ENCODE measurements at places on chromosomes 1 and 21.
A peak's percentile ranks its signal among the peaks of the same experiment; 100 is the strongest.

GRCh38 chr1:246338546-246338945 is 168.5 kb downstream of the SMYD3 start:
- H3K4me3 ChIP-seq = no peak overlapping the region
- DNase-seq = no peak
- no peak overlapping the region for H3K27ac ChIP-seq
- H3K36me3 ChIP-seq = peaks cover 5% of the 10 kb centered on the region
- H3K4me1 ChIP-seq = peaks cover 9% of the 10 kb centered on the region
- no peaks in the 10 kb centered on the region for H3K27me3 ChIP-seq

DNA sequence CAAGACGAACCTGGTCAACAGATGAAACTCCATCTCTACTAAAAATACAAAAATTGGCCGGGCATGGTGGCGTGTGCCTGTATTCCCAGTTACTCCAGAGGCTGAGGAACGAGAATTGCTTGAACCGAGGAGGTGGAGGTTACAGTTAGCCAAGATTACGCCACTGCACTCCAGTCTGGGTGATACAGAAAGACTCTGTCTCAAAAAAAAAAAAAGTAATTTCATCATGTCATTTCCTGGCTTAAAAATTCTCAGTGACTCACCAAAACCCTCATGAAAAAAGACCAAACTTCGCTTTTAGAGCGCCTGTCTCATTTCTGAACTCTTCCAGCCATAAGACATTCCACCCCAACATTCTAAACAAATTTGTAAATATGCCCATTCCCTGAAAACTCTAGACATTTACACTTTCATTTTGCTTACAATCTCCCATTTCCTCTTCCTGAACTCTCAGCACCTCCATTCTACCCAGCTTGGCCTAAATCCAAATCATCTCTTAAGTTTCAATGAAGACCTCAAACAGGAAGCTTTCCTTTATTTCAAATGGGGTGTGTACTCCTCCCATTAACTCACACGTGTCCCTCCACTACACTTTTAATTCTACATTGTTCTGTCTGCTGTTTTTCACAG is 50.5 kb upstream of the PRRC2C start:
- H3K27ac ChIP-seq = peak overlapping the region; percentile 51
- no peak for DNase-seq
- no peaks in the 10 kb centered on the region for H3K36me3 ChIP-seq
- H3K27me3 ChIP-seq = no peaks in the 10 kb centered on the region
- peaks cover 8% of the 10 kb centered on the region for H3K4me1 ChIP-seq
- H3K4me3 ChIP-seq = peak overlapping the region; percentile 1

- DNase-seq = no peak
- peaks cover 2% of the 10 kb centered on the region for H3K36me3 ChIP-seq
- no peak overlapping the region for H3K27ac ChIP-seq
- H3K4me1 ChIP-seq = peaks cover 30% of the 10 kb centered on the region
- peaks cover 9% of the 10 kb centered on the region for H3K27me3 ChIP-seq
Observed at GRCh38 chr21:34844013-34844923, 175.5 kb downstream of the CLIC6 start.

DNA sequence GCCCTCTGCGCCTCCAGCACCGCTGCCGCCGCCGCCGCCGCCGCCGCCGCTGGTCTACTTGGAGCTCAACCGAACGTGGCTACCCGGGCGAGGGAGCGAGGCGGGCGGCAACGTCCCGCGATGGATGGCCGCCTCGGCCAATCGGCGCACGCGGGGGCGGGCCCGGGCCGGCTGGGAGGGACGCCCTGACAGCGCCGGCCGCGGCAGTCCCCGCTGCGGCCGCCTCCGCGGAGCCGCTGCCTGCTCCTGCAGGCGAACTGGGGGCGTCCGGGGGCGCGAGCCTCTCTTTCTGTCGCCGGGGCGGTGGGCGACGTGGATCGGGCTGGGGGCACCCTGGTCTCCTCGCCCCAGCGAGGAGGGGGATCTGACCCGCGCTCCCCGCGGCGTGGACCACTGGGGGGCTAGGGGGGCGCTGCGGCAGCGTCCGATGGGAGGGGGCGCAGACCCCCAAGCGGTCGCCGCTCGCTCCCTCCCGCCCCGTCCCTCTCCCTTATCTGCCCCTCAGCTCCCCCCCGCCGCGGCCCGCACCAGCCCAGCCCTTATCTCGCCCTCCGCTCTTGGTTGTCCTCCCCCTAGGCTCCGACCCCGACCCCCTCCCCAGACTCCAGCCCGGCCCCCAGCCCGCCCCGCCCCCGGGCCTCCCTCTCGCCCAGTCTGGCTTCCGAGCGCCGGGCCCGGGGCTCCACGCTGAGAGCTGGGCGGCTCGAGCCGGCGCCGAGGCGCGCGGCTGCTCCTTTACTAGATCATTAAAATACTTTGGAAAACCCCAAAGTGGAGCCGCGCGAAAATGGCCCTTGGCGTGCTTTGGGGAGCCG is at the start of gene SSBP3:
TSS of gene SSBP3 (minus strand) at position 56 of the 815 bp plus-strand sequence.
- H3K36me3 ChIP-seq = peaks cover 34% of the 10 kb centered on the region
- peak within 1 kb of the TSS; percentile 92 for H3K4me3 ChIP-seq
- H3K27ac ChIP-seq = peak within 1 kb of the TSS; percentile 87
- peak; percentile 93 for DNase-seq
- H3K27me3 ChIP-seq = no peaks in the 10 kb centered on the region

DNA sequence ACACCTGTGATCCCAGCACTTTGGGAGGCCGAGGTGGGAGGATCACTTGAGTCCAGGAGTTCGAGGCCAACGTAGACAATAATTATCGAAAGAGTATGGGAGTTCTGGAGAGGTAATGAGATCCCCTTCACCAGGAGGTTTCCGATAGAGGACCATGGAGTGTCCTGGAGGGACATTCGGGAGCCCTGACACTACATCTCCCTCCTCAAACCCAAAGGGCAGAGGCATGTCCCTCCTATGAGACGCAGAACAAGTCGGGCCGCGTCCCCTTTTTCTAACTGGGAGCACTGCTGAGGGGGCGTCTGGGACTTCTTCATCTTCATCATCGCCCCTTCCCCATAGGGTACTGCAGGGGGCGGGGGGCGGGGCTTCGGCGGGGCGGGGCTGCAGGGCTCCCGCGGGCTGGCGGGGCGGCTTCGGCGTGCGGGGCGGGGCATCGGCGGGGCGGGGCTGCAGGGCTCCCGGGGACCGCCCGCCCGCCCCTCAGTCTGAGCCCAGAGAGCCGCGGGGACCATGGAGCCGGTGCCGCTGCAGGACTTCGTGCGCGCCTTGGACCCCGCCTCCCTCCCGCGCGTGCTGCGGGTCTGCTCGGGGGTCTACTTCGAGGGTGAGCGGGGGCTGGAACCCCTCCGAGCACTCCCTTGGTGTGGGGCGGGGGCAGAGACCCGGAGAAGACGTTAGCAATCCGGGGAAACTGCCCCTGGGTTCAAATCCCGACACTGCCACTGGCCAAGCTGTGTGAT is at the start of gene THEMIS2:
TSS of gene THEMIS2 (plus strand) at position 486 of the 743 bp plus-strand sequence. CDS start at position 514, 28 bp downstream.
- peak within 1 kb of the TSS; percentile 78 for H3K27ac ChIP-seq
- peak; percentile 81 for DNase-seq
- no peaks in the 10 kb centered on the region for H3K27me3 ChIP-seq
- peak within 1 kb of the TSS; percentile 90 for H3K4me3 ChIP-seq
- peaks cover 18% of the 10 kb centered on the region for H3K36me3 ChIP-seq

- DNase-seq = no peak
- no peaks in the 10 kb centered on the region for H3K36me3 ChIP-seq
- H3K27me3 ChIP-seq = peaks cover 9% of the 10 kb centered on the region
- H3K4me3 ChIP-seq = no peak overlapping the region
- no peaks in the 10 kb centered on the region for H3K4me1 ChIP-seq
Observed at GRCh38 chr1:109441069-109441468, 14.8 kb upstream of the PSMA5 start.

- no peak overlapping the region for H3K27ac ChIP-seq
- DNase-seq = no peak
- H3K4me3 ChIP-seq = no peak overlapping the region
- peaks cover 35% of the 10 kb centered on the region for H3K36me3 ChIP-seq
Observed at GRCh38 chr1:185520188-185520920, 203.3 kb upstream of the IVNS1ABP start.

DNA sequence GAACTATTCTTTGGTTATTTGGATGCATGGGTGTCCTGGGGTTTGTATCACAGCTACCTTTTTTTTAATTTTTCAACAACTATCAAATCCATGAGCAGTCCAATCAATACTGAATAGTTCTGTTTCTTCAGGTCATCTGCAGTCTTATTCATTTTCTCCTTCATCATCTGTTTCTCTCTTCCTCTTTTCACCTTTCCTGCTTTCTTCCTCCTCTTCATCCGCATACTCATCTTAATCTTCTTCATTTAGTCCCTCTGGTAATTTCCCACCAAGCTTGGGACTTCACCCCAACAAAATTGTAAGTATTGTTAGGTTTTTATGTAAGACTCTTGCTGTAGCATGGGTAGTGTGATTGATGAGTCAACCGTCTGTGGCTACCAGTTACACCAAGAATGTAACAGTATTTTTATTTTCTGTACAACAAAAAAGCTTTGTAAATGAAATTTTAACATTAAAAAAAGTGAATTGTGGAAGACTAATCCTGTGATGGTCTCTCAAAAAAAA is 184.1 kb upstream of the RNPC3 start:
- H3K4me3 ChIP-seq = no peak overlapping the region
- no peaks in the 10 kb centered on the region for H3K27me3 ChIP-seq
- DNase-seq = no peak
- no peaks in the 10 kb centered on the region for H3K4me1 ChIP-seq
- no peak overlapping the region for H3K27ac ChIP-seq

GRCh38 chr1:87588495-87588894 is 259.8 kb downstream of the LMO4 start:
- DNase-seq = no peak
- H3K36me3 ChIP-seq = no peaks in the 10 kb centered on the region
- no peaks in the 10 kb centered on the region for H3K4me1 ChIP-seq
- peaks cover 2% of the 10 kb centered on the region for H3K27me3 ChIP-seq
- H3K27ac ChIP-seq = no peak overlapping the region

- no peaks in the 10 kb centered on the region for H3K27me3 ChIP-seq
- H3K27ac ChIP-seq = peak overlapping the region; percentile 23
Observed at GRCh38 chr1:111656086-111657017, 36.8 kb downstream of the RAP1A start.

- peaks cover 47% of the 10 kb centered on the region for H3K4me1 ChIP-seq
- DNase-seq = no peak
- no peak overlapping the region for H3K4me3 ChIP-seq
- H3K27me3 ChIP-seq = no peaks in the 10 kb centered on the region
- peaks cover 62% of the 10 kb centered on the region for H3K36me3 ChIP-seq
Observed at GRCh38 chr1:198741744-198742143, 102.9 kb downstream of the PTPRC start.

DNA sequence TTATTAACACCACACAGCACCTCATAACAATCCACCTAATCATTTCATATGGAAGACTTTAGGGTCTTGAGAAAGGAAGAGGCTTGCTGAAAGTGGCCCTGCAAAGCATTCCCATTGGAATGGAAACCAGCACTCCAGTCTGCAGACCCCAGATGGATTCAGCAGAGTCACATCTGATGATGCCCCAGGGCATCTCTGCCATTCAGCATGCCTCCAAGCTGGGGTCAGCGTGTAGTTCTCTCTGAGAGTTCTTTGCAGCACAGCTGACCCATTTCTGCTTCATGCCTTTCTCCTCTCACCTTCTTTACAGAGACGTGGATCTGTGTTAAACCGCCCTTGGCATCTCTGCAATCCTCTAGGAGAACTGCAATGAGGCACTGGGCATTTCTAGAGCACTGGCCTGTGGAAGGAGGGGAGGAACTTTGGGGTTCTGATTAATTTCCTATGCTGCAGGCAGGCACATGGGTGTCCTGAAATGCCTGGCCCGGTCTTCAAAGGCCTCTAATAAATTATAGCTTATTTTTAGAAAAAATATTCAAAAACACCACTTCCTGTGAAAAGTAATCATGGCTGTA is 2.6 kb upstream of the LUZP1 start:
- H3K36me3 ChIP-seq = no peaks in the 10 kb centered on the region
- peaks cover 31% of the 10 kb centered on the region for H3K4me1 ChIP-seq
- no peak for DNase-seq
- H3K27ac ChIP-seq = no peak overlapping the region

DNA sequence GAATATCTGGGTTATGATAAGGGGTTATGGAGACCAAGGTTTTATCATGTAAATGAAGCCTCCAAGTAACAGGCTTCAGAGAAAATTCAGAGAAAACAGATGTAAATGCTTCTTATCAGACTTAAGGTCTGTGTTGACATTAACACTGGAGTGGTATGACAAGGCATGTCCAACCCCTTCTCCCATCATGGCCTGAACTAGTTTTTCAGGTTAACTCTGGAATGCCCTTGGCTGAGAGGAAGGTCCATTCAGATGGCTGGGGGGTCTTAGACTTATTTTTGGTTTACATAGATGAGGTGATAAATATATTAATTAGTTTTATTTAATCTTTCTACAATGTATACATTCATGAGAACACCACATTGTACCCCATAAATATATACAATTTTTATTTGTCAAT is 399.6 kb downstream of the TBX15 start:
- H3K4me1 ChIP-seq = no peaks in the 10 kb centered on the region
- no peaks in the 10 kb centered on the region for H3K36me3 ChIP-seq
- no peak overlapping the region for H3K4me3 ChIP-seq

DNA sequence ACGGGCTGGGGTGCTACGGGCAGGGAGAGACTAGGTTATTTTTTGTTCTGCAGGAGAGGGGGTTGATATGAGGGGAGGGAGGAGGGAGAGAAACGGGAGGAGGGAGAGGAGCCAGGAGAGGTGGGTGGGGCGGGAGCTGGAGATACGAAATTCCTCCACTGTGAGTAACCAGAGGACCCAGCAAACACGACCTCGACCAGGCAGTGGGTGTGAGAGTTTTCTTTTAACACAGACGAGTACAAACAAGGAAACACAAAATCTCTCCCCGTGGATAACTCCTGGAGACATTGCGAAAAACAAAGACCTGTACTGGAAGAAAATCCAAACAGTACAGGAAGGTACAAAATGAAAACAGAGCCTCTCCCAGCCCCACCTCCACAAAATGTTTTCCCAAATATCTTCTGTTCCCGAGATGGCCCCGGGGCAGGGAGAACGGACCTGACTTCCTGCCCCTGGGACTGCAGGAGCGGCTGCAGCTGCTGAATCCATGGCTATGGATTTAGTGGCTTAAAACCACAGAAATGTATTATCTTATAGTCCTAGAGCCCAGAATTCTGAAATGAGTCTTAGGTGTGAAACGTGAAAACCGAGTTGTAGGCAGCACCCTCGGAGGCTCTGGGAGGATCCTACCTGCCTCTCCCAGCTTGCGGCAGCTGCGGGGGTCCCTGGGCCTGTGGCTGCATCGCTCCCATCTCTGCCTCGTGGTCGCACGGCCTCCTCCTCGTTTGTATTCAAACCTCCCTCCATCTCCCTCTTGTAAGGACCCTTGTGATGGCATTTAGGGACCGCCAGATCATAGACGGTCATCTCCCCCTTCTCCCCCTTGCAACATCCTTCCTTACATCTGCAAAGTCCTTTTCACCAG is 82.2 kb downstream of the RIPK4 start:
- no peaks in the 10 kb centered on the region for H3K36me3 ChIP-seq
- H3K4me1 ChIP-seq = no peaks in the 10 kb centered on the region
- no peak overlapping the region for H3K27ac ChIP-seq
- no peak for DNase-seq
- H3K27me3 ChIP-seq = no peaks in the 10 kb centered on the region
- no peak overlapping the region for H3K4me3 ChIP-seq

- DNase-seq = no peak
- H3K36me3 ChIP-seq = peaks cover 2% of the 10 kb centered on the region
- H3K4me1 ChIP-seq = peaks cover 30% of the 10 kb centered on the region
- H3K27ac ChIP-seq = peak overlapping the region; percentile 51
Observed at GRCh38 chr1:58648842-58649241, 51.0 kb downstream of the MYSM1 start.
